ENCODE measurements at places on chromosomes 11 and 22.

DNA sequence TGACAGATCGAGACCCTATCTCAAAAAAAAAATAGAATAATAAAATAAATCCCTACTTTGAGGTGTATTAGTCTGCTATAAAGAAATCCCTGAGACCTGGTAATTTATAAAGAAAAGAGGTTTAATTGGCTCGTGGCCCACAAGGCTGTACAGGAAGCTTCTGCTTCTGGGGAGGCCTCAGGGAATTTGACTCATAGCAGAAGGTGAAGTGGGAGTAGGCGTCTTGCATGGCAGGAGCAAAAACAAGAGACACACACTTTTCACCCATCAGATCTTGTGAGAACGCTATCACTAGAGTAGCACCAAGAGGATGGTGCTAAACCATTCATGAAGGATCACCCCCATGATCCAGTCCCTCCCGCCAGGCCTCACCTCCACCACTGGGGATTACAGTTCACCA is 29.2 kb downstream of the CDPF1 start:
- DNase-seq: no peak

DNA sequence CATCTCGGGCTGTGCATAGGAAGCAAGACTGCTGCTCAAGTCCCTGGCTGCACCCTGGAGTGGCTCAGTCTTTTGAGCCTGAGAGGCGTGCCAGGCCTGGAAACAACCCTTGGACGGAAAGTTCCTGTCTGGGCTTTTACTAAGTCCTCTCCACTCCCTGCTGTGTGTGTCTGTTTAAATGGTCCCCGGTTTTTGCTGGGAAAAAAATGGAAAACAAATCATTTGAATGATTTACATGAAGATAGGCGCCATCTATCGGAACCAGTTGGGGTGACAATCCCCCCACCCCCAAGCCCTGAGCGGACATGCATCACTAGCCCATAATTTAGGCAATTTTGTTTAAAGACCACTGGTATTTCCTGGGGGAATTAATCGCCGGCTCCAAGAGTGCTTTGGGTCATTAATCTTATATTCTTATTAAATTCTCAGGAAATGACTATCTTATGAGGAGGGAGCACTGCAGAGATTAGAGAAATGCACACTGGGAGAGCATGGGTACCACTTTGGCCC is 2.7 kb upstream of the GAB2 start:
- peak; percentile 85 for DNase-seq

GRCh38 chr11:62151737-62152102 is 27.9 kb downstream of the INCENP start:
- no peak for DNase-seq

DNA sequence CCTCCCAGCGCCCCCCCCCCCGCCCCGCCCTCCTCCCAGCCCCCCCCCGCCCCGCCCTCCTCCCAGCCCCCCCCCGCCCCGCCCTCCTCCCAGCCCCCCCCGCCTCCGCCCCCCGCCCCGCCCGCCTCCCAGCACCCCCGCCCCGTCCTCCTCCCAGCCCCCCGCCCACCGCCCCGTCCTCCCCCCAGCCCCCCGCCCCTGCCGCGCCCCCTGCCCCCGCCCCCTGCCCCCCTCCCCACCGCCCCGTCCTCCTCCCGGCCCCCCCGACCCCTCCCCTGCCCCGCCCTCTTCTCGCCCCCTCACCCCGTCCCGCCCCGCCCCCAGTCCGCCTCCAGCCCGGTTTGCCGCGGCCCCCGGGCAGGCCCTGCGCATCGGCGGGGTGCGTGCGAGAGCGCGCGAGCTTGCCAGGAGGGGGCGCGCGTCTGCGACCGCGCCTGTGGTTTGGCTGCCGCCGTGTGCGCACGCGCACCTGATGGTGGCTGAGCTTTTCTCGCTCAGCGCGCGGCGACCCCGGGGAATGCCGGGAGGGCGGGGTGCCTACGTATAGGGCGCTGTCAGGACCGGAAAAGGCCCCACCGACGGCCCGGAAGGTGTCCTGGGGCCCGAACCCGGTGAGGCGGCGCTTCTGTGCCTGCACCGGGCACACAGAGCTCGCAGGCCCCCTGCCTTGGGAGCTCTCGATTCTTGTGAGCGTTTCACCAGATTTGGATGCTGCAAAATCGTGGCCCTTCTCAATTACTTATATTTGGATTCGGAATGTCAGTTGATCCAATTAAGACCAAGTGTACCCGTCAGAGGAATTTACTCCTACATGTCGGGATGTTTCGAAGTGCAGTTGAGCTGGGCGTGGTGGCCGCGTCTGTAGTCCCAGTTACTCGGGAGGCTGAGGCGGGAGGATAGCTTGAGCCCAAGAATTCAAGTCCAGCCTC is 501 bp upstream of the TTLL12 start:
- peak; percentile 93 for DNase-seq

GRCh38 chr11:59841514-59841913 is 3.8 kb downstream of the CBLIF start:
- DNase-seq: no peak

DNA sequence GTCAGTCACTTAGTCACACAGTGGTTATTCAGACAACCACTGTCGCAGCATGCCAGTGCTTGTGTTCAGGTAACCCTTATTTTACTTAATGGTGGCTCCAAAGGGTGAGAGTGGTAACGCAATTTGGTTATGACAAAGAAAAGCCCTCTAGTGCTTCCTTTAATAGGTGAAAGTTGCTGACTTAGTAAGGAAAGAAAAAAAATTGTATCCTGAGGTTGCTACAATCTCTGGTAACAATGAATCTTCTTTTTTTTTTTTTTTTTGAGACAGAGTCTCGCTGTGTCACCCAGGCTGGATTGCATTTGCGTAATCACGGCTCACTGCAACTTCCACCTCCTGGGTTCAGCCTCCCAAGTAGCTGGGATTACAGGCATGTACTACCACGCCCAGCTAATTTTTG is 64.5 kb downstream of the C11orf91 start:
- peak; percentile 64 for DNase-seq

DNA sequence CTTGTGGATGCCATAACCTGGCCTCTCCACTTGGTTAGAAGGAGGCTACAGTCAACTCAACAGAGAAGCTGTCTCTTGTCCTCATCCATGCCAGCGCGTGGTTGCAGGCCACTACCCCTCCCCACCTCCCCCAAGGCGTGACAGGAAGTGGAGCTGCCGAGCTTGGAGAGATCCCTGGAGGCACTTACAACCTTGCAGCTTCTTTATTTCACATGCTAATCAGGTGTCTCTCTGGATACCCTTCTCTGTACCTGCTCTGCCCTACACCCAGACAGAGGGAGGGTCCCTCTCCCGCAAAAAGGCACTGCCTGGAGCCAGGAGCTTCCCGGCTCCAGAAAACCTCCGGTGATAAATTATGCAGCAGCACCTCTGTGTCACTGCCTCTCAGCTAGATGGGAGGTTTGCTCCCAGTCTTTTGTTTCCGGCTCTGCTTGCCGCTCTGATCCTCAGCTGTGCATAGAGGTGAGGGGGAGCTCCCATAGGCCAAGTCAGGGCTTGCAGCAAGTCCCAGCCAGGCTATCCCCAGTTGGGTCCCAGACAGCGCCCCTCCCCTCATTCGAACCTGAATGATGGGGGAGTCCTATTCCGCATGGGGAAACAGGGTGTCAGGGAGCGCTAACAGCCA is 5.7 kb downstream of the LRP4 start:
- no peak for DNase-seq

GRCh38 chr11:11409901-11410300 is 56.9 kb upstream of the CSNK2A3 start:
- no peak for DNase-seq

GRCh38 chr11:72303179-72303578 is 59.2 kb upstream of the PHOX2A start:
- no peak for DNase-seq

DNA sequence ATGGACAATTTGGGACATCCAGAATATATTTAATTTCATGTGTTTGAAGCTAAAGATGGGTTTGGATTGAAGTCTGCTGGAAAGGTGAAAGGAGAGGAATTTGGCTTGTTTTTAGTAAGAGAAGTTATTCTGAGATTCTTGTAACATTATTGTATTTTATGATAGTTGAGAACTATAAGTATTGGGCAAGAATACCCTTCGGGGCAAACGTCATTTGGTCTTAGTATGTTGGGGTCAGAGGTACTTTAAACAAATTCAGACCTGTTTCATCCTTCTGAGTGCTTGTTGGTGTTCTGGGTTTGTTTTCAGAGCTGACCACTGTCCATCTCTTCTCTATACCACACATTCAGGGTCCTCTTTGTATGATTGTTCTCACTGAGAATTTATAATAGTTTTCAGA is 19.5 kb downstream of the PANX1 start:
- DNase-seq: no peak

DNA sequence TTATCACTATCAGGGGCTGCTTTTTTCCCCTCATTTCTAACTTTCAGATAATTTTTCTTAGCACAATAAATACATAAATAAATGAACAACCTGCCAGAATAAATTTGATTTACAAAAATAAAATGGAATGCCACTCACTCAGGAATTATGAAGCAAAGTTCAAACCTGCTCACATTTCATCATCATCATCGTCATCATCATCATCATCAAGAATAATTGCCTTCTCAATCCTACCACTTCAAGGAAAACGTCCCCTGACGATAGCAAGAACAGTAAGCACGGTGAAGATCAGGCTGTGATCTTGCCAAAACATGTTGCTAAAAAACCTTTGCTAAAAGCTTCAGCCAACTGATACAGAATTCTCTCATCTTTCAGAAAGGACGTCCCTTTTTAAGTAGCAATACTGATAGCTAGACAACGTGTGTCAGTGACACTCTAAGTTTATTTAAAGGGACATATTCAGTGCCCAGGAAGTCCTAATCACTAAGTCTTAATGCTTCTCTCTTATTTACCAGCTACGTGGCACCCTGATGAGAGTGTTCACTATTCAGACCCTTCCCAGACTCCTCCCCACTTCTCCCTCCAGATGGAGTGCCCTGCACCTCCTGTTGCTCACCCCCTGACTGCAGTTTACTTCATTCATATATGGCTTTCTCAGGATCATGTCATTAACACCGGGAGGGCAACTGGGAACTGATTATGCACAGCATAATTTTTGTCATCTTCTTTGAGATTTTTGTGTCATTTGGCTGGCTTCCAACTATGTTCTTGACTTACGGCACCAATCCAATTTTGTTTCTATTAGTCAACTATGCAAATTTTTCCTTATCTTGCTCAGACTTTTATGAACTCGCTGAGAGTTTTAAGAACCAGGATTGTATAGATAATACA is 200.1 kb upstream of the GUCY1A2 start:
- DNase-seq: no peak

DNA sequence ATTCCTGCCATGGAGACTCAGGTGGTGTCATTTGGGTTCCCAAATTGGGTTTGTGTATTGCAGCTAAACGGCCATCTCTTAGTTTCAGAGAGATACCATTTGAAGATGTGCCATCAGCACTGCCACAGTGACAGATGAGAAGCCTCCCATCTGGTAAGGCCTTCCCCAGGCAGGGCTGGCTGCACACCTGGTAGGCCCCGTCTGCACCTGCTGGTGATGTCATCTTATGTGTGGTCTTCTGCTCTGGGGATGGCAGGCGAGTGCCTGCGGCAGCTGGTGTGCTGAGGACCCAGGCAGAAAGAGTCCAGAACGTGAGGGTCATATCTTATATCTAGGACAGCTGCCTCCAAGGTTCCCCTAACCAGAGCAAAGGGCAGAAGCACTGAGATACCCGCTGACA is 100.6 kb downstream of the CSNK2A3 start:
- DNase-seq: no peak

DNA sequence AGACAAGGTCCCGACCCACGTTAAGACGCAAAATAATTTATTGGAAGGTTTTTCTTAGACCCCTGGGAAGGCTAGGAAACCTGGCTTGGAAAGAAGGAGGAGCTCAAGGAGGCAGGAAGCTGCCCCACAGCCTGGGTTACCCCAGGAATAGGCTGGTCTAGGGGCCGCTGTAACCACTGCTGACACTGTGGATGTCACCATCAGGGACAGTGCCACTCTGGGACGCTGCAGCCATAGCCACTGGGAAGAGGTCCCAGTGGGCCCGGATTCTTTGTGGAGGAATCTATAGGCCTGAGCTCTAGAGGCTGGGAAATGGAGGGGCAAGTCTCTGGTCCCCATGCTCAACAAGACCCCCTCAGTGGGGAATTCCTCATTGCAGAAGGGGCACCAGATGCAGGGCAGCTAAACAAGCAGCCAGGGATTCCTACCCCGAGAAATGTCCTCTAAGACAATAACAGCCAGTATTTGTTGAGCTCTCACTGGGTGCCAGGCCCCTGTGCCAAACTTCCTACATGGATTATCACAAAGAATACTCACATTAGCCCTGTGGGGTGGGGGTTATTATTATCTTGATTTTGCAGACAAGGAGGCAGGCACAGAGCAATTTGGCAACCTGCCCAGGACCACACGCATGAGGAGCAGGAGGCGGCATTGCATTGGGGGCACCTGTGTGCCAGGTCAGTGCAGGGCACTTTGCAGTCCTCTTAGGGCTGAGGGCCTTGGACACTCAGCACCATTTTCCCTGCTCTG is 19.5 kb upstream of the CHKA start:
- DNase-seq: no peak

- DNase-seq: no peak
Measured at GRCh38 chr11:73508243-73509176, 89.4 kb downstream of the FAM168A start.

DNA sequence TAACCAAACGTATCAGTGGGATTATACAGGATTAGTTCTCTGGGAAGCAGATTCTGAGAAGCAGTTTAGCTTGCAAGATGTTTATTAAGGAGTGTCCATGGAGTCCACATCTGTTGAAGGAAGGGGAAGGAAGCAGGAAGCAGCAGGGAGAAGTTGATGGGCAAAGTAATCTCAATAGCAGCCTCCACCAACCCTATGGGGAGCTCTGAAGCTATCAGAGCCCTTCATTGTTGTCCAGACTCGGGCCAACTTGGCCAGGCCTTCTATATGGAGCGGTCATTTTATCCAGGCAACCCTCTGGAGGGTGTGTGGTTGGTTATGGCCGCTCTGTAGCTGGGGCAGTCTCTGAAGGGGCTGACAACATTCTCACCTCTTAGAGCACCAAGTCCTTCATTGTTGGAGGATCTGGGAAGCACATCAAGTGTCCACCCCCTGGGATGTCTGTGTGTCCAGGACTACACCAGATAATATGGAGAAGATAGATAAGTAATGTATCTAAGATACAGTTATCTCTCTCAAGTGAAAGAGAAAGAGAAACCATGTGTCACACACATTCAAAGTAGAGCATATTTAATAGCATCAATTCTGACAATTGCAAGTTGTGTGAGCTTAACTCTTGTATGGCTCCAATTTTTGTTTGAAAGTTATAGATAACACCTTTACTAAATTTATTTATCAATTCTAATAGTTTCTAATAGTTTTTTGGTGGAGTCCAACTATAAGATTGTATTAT is 101.7 kb upstream of the TRIM77 start:
- DNase-seq: no peak

GRCh38 chr11:75815345-75816168 is 547 bp downstream of the UVRAG start:
- no peak for DNase-seq

DNA sequence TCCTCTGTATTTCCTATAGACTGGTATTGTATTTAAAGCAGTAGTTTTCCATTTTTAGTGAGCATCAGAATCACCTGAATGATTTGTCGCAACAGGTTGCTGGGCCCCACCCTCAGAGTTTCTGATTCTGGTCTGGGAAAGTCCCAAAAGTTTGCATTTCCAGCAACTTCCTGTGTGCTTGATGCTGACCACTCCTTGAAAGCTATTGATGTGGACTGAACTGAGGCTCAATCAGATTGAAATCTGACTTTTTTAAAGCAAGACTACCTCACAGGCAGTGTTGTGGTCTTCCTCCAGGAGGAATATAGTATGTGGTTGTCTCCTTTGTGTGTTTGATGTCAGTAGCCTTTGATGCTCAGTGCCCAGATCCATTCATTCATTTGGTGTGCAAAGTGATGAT is 17.2 kb upstream of the MPZL2 start:
- no peak for DNase-seq

GRCh38 chr22:42324566-42324965 is 54.1 kb upstream of the TCF20 start:
- DNase-seq: no peak

Data from foreskin fibroblast (primary cell).